Natural killer cell treated with Interleukin-12 subunit alpha and Interleukin-12 subunit beta and Interleukin-15 and Interleukin-18, amount 100 ng/mL, for 72 hours (primary cell): ENCODE measurements at places on chromosomes 3 and 15. TPM values are rescaled to one million over a fixed set of nuclear protein-coding genes. Genes with fewer than 3 reads are reported as not detected.
A peak's percentile ranks its signal among the peaks of the same experiment; 100 is the strongest.

GRCh38 chr3:108410531-108410984 lies 99.8 kb downstream of the MYH15 start:
- DNase-seq, result no peak

DNA sequence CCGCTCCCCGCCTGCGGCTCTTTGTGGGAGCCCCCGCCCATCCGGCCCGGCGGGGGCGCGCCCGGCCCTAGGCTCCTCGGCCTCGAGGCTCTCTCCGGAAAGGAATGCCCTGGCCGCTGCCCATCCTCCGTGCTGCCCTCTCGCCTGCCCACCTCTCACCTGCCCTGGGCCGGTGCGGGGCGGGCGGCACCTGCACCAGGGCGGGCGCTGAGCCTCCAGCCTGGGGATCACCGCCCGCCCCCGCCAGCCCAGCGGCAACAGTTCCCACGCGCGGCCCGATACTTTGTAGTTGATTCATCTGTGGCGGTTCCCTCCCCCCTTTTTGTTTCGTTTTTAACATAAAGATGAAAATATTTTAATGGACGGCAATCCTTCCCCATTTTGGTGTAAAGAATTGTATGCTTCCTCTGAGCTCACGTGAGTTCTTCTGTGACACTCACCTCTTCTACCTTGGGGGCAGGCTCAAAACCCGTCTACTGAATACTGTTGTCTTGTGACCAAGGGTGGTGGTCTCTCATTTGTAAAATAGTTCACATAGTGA lies 1.9 kb downstream of the KLF13 start:
- DNase-seq, result peak; percentile 85

DNA sequence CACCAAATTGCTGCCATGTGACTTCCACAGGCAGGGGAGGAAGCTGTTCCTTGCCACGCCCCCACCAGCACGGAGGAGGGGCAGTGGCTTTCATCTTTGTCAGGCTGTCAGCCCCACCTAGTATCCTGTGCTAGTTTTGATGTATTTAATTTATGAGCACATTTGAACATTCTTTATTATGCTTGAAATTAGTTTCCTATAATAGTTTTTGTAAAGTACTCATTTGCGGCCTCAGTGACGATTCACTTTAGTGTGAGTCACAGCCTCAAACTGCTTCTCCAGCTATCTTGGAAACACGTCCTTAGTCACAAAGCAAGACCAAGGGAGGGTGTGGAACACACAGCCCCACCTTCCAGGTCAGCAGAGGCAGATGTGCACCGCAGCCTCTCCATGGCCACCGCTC lies 239.9 kb upstream of the ATP10A start:
- DNase-seq, result no peak

WDR72 gene
- not detected for total RNA-seq

- DNase-seq, result no peak
Observed at GRCh38 chr3:138995706-138996105, 10.4 kb downstream of the PRR23A start.

PAQR9 gene
- not detected for total RNA-seq

GRCh38 chr3:190532731-190533203 lies 18.9 kb downstream of the IL1RAP start:
- DNase-seq, result no peak

DNA sequence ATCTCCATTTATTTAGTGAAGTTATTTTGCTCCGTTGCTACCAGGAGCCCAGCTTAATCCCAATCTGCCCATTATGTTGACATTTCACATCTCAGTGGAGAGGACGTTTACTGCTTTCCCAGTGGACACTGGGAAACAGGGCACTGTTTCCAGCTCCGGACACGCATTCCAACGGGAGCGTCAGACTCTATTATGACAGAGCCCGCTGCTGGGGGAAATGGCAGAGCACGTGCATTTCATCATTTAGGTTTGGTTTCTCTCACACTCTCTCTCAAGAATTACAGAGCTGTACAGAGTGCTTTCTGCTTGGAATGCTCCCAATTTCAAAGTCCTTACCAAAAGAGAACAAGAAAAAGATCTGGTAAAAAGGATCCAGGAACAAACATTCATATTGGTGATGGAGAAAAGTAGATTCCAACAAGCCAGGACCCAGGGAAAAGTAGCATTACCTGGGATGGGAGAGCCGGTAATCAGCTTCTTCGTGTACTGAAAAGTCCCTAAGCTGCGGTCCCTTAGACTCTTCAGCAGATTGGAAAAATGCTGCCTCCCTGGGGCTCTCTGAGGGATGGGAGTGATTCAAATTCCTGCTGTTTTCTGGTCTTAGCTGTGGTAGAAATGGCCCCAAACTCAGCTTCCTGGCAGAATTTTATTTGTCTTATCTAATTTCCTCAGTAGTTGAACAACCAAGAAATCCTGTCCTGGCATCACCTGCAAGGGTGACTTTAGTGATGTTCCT lies 136.0 kb upstream of the THBS1 start:
- DNase-seq, result no peak

DNA sequence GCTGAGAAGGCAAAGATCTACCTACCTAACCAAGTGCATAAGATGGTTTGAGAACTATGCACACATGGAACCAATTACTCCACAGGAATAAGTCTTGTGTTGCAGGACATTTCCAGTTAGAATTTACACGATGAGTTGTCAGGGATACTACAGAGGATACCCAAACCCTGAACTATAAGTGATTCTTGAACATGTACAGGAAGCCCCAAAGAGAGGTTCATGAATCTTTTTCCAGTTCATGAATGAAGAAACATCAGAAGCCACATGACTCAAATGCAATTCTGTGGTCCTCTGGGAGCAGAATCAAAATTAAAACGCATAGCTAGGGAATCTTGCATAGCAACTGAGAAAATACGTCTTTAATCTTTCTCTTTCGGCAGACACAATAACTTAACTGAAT lies 114.1 kb upstream of the LMCD1 start:
- no peak for DNase-seq

PIF1 gene
- 24.7 TPM for total RNA-seq

- no peak for DNase-seq
Observed at GRCh38 chr15:61639491-61639890, 410.4 kb upstream of the RORA start.

DNA sequence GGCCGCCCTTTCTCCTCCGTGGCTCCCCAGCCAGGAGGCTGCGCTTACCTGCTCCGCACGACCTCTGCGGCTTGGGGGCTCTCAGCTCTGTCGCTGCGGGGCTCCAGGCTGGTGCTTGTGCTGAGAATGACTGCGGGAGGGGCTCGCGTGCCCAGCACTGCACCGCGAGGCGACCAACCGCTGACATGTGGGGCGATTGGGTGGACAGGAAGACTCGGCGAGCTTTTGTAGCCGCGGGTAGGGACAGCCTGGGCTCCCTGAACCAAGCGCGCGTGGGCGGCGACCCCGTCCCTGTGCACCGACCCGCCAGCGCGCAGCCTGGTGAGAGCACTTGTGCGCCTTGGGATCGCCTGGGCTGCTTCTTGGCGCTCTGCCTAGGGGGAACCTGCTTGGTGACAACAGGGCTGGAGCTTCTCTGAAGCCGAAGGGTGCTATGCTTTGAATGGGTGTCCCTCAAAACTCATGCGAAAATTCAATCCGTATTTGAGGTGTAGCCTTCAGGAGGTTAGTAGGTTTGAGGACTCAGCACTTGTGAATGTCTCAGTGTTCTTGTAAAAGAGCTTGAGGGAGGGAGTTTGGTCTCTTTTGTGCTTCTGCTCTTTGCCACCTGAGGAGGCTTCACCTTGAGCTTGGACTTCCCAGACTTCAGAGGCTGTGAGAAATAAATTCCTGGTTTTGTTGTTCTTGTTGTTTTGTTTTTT lies 50.4 kb downstream of the IL12A start:
- no peak for DNase-seq

DNA sequence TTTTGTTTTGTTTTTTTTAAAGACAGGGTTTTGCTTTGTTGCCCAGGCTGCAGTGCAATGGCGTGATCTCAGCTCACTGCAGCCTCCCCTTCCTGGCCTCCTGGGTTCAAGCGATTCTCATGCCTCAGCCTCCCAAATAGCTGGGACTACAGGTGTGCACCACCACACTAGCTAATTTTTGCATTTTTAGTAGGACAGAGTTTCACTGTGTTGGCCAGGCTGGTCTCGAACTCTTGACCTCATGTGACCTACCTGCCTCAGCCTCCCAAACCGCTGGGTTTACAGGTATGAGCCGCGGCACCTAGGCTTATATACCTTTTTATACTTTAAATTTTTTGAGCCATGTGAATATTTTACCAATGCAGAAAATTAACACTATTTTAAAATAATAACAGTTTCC lies 56.9 kb upstream of the HERC1 start:
- no peak for DNase-seq
